ENCODE measurements at places on chromosomes 3 and 15.

- no peak for DNase-seq
Measured at GRCh38 chr3:178480795-178481194, 55.4 kb upstream of the KCNMB2 start.

DNA sequence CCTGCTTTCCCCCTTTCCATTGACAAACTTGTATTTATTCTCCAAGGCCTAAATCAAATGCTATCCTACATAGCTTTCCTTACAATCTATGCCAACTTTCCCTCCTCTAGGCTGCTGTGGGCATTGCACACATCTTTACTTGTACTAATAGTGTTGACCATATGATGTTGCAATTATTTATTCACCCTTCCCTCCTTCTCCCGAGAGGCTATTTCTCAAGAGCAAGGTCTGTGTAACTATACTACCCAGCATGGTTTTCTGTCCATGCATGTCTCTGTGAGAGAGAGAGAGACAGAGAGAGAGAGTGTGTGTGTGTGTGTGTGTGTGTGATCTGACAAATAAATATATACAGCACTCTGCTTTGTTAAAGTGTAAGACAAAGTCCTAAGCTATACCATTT, 63.8 kb downstream of the GTPBP8 start:
- DNase-seq = no peak

GRCh38 chr15:98611808-98612207, 36.5 kb upstream of the IGF1R start:
- no peak for DNase-seq

DNA sequence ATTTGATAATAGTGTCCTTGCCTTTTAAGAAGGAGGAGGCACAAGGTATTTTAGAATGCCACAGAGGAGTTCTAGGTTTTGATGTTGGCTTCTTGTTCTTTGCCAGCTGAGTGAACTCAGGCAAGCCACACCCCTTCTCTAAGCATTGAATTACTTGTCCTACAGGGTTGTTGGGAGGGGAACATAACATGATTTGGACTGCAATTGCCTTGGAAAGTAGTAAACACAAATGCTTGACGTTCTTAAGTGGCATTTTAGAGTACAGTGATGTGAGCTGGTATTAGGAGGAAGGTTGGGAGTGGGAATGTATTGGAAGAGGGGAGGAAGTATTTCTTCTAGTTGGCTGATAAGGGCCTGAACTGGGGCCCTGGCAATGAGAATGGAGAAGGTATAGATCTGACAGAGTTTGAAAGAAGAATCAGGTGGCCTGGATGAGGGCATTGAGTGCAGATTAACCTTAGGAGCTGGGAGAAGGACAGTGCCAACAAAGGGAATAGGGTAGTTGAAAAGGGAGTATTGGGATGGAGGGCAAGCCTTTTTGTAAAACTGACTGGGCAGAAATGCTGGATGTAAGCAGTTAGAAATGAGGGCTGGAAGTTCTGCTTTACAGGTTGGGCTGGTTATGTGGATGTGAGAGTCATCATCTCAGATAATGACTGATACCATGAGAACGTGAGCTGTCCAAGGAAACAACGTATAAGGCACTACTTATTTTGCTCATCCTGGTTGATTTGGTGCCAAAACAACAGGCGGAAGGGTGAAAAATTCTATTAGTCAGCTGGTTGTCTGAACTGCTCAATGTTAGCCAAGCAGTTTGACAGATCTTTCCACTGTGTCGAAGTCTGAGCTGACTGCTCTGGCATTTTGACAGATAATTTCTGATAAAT, 16.7 kb downstream of the KAT2B start:
- no peak for DNase-seq

DNA sequence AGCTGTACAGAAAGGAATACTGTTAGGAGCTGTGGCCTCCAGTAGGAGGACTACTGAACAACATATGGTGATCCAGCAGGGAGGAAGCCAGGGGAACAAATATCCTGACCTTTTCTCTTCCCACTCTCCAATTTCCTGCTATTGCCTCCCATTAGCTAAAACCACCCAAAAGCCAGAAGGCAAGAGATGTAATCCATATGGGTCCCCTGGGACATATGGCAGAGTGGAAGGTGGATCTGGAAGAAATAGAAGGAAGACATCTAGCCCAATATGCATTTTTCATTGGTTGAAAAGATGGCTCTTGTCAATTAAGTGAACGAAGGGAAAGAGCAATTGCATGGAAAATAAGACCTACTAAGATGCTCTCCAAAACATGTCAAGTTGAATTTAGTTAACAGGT, 167.2 kb downstream of the CNTN3 start:
- DNase-seq = no peak

DNA sequence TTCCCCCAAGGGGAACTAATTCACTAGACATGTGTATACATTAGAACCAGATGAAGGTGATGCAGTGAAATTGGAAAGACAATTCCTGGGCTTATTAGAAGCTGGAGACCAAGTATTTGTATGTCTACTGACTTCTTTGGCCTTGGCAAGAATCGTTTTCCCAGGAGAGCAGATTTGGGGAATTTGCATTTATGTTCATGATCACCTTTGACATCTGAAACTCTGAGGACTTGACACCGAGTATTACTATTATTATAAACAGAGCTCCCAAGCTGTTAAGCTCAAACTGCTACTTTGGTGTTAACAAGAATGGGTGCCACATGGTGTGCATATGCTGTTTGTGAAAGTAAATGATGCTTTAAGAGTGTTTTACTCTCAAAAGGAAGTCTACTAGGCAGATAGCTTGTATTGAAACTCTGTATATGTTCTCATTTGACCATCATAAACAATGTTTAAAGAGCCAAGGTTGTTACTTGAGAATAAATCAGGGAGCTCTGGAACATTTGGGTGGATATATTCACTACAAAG, 519.8 kb upstream of the GOLIM4 start:
- DNase-seq = no peak

DNA sequence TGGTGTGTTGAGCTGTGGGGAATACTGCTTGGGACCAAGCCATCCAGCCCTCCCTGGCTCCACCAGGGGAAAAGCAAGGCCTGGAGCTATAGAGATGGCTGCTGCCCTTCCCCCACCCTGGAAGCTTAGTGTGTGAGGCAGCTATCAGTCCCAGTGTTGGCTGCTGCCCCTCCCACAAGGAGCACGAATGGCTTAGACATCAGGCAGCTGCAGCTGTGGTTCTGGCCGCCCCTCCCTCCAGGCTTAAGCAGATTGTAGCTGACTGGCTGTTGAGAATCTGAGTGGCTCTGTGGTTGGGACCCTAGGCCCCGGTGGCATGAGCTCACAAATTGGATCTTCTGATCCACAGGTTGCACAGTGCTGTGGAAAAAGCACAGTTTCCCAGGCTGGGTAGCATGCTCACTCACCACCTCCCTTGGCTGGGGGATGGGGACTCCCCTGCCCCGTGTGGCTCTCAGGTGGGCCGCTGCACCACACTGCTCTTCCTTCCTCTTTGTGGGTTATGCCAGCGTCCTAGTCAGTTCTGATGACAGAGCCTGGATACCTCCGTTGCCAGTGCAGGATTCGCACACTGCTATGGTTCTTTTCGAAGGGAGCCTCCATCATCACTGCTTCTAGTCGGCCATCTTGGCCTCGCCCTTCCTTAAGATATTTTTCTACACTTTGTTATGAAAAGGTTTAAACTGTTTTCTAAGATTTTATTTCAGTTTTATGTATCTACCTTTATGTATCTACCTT, 21.2 kb upstream of the SUCNR1 start:
- DNase-seq = no peak

- no peak for DNase-seq
Measured at GRCh38 chr15:53535886-53536285, 223.6 kb downstream of the WDR72 start.

- DNase-seq = no peak
Measured at GRCh38 chr3:194249323-194250097, 101.6 kb downstream of the CPN2 start.

DNA sequence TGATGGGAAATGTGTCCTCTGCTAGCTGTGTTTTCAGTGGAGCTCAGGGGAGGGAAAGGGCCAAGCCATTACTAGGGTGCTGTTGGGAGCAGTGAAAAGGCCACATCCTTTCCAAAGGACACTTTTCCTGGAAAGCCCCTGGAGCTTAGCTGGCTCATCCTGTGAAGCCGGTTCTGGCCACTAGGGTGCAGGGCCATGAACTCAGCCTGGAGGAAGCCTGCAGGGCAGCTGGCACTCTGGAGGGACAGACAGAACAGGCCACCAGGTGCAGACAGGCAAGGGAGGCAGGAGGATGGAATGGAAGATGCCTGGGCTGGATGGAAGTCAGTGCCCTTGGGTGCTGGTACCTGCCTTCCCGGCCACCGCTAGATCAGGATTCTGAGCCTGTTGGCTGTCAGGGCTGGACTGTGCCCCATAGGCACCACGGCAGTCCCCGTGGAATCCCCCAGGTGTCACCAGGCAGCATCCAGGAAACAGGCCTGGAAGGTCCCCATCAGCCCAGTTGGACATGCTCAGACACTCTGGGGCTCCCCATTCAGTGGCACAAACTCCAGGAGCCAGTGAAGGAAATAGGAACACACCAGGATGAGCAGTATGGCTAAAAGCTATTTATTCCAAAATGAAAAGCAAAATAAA, 76.2 kb upstream of the C2CD4B start:
- no peak for DNase-seq

- no peak for DNase-seq
Measured at GRCh38 chr15:55630858-55631257, 42.7 kb upstream of the PYGO1 start.

- no peak for DNase-seq
Measured at GRCh38 chr15:64222573-64223366, 59.9 kb upstream of the PPIB start.

DNA sequence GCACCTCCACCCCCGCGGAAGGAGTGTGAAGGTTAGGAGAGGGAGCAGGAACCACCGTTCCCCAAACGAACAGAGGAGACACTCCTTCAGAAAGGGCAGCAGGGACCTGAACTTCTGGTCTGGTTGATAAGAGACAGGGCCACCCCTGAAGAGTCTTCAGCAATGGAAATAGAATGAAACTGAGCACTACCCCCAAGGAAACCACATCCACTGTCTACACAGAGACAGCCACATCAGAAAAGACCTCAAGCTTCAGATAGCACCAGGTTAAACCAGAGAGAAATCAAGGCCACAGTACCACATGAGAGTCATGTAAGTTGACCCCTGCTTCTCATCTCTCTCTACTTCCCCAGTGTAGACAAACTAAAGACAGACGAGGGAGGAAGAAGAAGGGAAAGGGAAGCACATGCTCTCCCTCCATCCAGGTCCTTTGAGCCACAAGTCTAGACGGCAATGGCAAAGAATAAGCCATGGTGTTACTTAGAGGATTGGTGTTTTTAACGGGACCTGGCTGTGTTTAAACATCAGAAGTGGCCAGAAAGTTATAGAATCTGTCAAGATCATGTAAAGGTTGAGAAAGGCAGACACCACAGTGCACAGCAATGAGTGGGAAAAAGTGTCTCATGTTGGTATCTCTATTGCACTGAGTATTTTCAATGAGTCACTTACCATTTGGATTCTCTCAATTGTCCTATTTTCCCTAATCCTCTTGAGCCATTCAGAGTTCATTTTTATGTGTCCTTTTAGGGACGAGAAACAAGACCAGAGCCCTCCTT, 31.4 kb upstream of the CTNNB1 start:
- no peak for DNase-seq

DNA sequence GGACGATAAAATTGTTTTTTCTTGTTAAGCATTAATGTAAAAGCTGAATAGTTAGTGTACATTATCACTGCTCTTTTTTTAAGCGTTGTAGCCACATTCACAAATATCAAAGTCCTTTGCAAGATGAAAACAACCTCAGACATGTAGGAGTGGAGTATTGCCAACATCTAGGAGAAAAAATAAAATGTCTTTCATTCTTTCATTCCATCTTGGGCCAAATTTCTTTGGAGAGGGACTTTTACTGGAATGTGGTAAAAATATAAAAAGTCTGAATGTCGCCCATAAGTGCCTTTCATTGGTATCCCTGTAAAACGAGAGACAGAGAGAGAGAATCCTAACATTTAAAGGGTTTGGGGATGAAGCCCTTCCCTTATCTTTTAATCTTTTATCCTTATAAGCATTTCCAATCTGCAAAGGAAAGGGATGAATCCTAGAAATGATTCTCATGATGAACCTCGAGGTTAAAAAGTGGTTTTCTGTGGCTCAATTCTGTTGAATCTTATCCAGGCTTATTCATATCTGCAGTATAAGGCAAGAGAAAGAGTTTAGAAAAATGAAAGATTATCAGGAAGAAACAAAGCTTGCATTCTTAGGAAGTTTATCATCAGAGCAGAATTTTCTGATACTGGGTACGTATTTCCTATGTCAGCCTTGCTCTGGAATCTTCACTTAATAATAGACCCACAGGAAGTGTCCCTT, 1031.7 kb downstream of the MCTP2 start:
- DNase-seq = no peak

DNA sequence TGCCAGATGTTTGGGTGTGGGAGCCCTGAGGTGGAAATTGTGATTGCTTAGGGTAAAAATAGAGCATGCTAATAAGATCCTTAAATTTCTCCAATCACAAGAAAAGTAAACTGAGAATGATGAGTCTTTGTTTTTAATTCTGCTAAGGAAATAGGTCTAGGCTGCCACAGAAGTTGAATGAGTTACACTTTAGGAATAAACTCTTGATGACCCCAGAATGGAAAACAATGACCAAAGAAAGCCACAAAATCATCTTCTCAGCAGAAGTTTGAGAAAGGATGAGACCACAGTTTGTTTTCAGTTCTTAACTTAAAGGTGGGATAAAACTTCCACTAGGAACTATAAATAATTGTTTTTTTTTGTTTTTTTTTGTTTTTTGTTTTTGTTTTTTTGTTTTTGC, 164.6 kb upstream of the BCL6 start:
- DNase-seq = no peak

GRCh38 chr3:113002679-113003078, 11.9 kb downstream of the GTPBP8 start:
- no peak for DNase-seq
